ENCODE measurements at places on chromosomes 11 and 22. TPM values are rescaled to one million over a fixed set of nuclear protein-coding genes. Genes with fewer than 3 reads are reported as not detected.

OR56A1 gene
- total RNA-seq, result not detected

ANKRD13D gene
- total RNA-seq, result 124 TPM

PARVG gene
- 50.6 TPM for total RNA-seq

ADM gene
- 2.0 TPM for total RNA-seq

GRCh38 chr22:42581762-42582716, 28.3 kb downstream of the SERHL2 start:
- peak; percentile 77 for DNase-seq

DNA sequence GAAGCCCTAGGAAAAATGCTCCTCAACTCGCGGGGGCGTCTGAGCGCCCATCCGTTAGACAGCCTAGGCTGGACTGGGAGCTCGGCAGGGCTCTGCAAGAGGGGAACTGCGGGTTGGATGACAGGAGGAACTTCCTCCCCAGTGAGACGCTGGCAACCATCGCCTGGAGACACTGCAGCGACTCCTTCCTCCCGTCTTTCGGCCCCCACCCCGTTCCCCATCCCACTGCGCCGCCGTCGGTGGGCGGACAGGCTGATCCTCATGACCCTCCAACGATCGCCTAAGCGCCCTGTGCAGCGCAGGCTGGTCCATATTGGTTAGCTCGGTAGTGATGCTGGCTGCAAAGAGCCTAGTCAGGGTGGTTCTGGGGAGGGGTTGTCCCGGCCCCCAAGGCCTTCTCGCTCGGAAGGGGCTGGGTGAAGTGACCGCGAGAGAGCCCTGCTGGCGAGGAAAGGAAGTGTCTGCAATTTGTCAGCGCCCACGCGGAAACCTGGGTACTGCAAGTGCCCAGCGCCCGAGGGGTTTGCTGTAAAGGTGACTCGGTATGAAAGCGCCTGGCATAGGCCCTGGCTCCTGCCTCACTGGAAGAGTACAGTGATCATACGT, 638 bp downstream of the NRGN start:
- peak; percentile 30 for DNase-seq

GRCh38 chr11:14149683-14150082, 187.2 kb downstream of the SPON1 start:
- no peak for DNase-seq

DNA sequence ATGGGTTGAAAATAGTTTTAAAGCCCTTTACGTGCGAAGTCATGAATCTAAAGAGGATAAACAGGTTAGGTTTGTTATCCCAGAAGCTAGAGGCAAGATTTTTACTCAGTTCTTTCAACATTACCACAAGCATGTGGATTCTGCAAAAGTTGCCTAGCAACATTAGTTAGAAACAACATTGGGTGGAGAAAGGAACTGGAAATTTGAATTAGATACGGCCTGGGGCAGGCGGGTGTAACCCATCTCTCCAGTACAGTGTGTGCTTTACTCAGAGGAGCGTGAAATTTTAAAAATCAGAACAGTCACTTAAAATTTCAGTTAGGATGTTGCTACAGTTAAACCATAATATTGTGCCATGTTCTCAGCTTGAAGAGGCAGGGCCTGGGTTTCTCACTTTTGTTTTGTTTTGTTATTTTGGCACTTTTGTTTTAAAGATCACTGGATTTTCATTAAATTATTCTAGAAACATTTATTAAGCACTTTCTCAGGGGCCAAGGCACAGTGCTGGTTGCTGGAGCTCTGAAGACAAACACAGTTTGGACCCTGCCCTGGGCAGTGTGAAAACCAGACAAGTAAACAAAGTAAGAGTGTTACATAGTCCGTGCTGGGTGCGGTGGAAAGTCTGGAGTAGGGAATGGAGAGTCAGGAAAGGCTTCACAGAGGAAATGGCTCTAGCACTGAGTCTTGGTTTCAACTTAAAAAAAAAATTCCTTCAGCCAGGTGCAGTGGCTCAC, 4.4 kb upstream of the WEE1 start:
- DNase-seq, result no peak

- no peak for DNase-seq
These were observed 102.3 kb downstream of the CHST1 start for GRCh38 chr11:45563171-45563570.

- DNase-seq, result no peak
These were observed 387.4 kb upstream of the CADM1 start for GRCh38 chr11:115891581-115891980.

DNA sequence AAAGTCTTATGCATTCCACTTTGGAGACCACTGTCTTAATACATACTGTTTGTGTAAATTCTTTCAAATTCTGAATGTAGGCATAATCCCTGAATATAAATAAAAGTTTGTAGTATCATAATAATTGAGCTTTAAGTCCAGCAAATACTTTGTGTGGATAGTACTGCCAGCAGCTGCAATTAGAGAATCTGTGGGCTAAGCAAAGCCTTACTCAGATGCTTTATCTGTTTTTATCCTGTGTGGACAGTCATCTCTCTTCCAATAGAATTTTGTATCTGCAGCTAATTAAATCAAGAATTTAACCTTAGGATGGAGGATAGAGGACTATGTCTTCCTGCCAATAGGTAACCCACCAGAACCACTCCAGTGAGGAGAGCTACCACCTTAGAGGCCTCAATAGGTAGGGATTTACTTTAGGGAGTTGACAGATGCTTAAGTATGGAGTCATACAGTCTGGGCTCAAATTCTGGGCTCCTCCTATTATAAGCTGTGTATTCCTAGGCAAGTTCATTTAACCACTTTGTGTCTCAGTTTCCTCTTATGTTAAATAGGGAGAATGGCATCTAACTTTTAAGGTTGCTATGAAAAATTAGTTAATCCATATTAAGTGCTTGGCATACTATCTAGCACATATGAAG, 71.1 kb downstream of the STIM1 start:
- no peak for DNase-seq

DNA sequence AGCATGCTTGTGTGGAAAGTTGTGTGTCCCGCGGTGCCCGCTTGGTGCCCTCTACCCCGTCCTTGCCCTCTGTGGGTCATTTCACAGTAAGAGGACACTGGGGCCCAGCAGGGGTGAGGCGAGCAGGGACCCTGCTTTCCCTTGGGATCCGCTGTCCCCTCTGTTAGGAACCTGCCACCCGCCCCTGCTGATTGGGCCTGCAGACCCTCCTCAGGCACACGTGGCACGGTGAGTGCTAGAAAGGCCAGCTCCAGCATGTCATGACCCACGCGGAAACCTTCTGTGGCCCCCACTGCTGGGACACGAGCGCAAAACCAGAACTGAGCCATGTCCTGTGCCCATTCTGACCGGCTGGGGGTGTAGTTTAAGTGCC, 353.1 kb downstream of the TBC1D22A start:
- DNase-seq, result no peak

DNA sequence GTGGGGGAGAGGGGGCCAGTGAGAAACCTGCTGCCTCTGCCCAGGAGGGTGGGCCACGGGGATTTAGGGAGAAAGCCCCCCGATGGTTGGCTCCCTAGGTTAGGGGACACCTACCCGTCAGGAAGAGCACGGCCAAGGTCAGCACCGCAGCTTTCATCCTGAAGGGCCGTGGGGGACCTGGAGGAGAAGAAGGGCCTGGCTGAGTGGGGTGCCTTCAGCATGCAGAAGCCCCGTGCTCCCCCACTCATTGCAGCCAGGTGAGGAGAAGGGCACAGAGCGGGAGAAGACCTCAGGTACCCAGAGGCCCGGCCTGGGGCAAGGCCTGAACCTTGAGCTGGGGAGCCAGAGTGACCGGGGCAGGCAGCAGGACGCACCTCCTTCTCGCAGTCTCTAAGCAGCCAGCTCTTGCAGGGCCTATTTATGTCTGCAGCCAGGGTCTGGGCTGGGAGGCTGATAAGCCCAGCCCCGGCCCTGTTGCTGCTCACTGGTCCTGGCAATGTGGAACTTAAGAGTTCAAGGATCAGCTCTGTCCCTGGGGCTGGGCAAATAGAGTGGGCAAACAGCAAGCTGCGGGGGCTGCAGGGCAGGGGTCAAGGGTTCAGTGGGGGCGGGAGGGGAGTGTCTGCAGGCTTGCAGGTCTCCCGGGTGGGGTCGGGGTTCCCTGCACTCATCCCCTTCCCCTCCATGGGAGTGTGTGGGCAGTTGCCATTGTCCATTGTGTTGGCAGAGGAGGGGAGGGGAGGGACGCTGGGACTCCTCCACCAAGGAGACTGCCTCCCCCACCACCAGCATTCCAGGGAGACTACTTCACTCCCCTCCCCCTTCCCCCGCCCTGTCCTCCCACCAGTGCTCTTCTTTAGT, at the start of gene APOA1:
Gene APOA1 (minus strand): TSS at position 392 of the 861 bp plus-strand sequence. CDS start 235 bp downstream, at position 157.
- DNase-seq, result no peak

GRCh38 chr11:27909386-27909785, 198.6 kb downstream of the KIF18A start:
- DNase-seq, result no peak

GRCh38 chr11:9784602-9785315, 120.9 kb downstream of the SWAP70 start:
- no peak for DNase-seq

GRCh38 chr11:76153571-76153923, 52.8 kb downstream of the WNT11 start:
- DNase-seq, result no peak

DNA sequence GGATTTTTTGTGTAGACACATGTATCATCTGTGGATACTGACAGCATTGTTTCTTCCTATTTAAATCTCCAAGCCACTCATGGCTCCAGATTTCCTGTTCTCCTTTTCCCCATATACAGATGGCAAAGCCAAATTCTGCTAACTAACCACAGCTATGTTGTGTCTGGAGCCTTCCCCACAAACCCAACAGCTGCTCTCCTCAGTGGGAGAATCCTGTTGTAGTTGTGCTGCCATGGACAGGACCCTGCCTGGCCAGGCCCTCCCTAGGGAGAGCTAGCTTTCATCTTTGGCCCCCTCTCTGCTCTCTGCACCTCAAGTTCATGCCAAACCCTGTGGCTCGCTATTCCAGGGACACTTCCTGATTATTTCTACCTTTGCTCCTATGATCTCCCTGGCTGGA, 106.4 kb upstream of the CCDC90B start:
- no peak for DNase-seq

DNA sequence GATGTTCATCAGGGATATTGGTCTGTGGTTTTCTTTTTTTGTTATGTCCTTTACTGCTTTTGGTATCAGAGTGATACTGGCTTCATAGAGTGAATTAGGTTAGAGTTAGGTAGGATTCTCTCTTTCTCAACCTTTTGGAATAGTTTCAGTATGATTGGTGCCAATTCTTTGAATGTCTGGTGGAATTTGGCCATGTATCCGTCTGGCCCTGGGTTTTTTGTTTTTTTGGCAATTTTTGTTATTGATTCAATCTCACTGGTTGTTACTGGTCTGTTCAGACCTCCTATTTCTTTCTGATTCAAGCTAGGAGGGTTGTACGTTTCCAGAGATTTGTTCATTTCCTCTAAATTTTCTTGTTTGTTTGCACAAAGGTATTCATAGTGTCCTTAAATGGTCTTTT, 54.4 kb downstream of the ATXN10 start:
- DNase-seq, result no peak

DNA sequence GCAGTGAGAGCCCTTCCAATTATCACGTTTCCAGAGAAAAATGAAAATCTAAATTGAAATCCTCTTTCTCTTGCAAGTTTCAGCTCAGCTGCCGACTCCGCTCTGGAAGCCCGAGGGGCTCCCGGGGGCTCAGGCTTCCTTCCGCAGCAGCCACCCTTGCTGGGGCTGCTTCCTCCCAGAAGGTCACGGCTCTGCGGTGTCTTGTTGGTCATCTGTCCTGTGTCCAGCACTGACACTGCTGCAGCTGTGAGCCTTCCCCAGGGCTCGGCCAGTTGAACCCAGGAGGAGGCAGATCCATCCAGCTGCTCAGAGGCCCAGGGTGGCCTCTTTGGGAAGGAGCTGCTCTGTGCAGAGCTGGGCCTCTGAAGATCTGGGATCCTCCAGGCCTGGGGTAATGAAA, 1337.2 kb downstream of the TBC1D22A start:
- DNase-seq, result no peak

- no peak for DNase-seq
These were observed 23.1 kb upstream of the CDC42EP2 start for GRCh38 chr11:65291613-65292012.

DNA sequence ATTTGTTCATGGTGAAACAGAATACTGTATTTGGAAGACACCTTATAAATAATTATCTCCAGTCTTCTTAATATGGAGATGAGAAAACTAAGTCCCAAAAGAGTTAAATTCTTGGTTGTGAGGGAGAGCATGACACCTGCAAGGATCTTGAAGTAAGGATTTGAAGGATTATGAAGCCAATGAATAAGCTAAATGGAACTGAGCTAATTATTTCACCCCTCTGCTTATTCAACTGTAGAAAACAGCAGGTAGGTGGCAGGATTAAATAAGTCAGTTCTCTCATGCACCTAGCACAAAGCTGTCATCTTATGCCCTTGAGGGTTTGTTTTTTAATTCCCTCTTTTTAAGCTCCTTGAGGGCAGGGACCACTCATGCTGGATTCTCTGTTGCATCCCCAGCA, 457.3 kb downstream of the ETS1 start:
- DNase-seq, result no peak

DNA sequence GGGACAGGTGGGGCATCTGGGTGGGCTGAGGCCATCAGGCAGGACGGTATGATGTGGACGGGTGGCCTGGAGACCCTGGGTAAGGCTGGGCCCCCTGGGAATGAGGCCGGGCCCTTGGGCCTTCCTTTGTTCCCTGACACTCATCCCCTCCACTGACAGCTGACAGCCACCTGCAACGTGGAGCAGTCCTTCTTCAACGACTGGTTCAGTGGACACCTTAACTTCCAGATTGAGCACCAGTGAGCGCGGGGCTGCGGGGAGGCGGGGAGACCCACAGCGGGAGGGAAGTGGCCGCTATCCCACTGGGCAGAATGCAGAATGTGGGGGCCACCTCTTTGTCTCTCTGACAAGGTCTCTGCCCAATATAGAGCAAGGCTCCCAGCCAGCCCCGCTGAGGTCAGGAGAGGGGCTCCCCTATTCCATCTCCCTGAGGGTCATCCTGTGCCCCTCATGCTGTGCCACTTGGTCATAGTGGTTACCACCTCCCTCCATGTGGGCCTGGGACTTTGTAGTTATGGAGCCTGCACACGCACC, 27.7 kb downstream of the FADS3 start:
- DNase-seq, result no peak

- DNase-seq, result no peak
These were observed 55.5 kb downstream of the DGCR2 start for GRCh38 chr22:19066531-19067271.

DNA sequence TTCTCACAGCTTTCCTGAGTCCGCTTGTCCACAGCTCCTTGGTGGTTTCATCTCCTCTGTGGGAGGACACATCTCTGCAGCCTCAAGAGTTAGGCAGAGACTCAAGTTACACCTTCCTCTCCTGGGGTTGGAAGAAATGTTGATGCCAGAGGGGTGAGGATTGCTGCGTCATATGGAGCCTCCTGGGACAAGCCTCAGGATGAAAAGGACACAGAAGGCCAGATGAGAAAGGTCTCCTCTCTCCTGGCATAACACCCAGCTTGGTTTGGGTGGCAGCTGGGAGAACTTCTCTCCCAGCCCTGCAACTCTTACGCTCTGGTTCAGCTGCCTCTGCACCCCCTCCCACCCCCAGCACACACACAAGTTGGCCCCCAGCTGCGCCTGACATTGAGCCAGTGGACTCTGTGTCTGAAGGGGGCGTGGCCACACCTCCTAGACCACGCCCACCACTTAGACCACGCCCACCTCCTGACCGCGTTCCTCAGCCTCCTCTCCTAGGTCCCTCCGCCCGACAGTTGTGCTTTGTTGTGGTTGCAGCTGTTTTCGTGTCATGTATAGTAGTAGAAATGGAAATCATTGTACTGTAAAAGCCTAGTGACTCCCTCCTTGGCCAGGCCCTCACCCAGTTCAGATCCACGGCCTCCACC, 11.7 kb downstream of the RASD2 start:
- DNase-seq, result peak; percentile 78

Measured in activated T-helper 1 cell treated with anti-CD3 and anti-CD28 coated beads, Interleukin-12 subunit alpha, Interleukin-12 subunit beta, Interleukin-2, Interleukin-4 antibody, amounts not matched to agents 30 ng/mL and 10 ng/mL and 1 ng/mL, durations not matched to agents 14 hours and 24 hours and 36 hours (primary cell).